Activated CD4-positive, CD25-positive, alpha-beta regulatory T cell (primary cell): ENCODE measurements at places on chromosomes 6 and 20.

GRCh38 chr6:4270001-4270400 lies 134.6 kb upstream of the ECI2 start:
- no peak for DNase-seq

DNA sequence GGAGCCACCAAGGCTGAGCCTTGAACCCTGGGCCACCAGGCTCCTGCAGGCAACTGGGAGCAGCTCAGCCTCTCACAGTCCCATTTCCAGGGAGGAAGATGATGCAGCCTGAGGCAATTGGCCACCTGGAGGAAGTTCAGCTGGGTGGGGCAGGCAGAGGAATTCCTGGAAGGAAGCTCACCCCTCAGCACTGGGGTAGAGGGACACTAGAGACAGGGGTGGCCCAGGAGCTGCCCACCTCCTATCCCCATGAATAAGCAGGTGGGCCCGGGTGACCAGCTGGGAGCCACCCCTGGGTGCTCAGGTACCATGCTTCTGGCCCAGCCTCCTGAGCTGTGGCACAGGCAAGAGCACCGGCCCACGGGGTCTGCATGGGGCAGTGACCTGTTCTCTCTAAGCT lies 3.6 kb upstream of the HSPA12B start:
- no peak for DNase-seq

- no peak for DNase-seq
These were observed 50.0 kb downstream of the DCDC2 start for GRCh38 chr6:24307881-24308280.

DNA sequence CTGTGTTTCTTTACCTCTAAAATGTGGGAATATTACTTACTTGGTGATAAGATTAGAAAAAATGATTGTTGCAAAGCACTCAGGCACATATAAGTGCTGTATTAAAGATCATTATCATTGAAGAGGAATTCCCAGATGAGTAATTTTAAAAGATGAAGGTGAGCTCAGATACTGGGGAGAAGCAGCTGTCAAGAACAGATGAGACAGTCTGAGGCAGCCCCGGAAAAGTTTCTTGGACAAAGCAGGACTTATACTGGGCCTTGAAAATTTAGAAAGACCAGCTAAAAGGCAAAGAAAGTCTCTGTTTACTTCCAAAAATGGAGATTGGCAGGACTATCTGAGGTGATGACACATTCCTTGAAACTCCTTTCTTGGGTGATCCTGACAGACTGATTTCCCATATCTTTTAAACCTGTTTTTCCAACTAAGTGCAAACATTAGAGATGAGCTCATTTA lies 93.8 kb upstream of the MARCKS start:
- no peak for DNase-seq

DNA sequence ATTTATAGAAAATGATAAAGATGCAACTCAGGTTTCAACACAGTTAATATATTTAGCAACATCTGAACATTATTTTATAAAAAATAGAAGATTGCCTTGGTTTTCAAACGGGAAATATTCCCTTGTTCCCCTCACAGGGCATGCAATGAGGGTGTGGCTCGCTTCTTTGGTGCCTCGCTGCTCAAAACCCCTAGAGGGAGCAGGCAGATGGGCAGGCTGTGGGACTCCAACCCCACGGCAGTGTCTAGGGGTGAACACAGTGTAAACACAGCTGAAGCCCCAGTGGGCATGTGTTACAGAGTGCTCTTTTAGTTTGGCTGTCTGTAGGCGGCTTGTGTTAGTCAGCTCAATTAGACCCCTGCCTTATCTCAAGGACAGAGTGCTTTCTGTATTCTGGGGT lies 560.8 kb upstream of the IMPG1 start:
- DNase-seq, result no peak

DNA sequence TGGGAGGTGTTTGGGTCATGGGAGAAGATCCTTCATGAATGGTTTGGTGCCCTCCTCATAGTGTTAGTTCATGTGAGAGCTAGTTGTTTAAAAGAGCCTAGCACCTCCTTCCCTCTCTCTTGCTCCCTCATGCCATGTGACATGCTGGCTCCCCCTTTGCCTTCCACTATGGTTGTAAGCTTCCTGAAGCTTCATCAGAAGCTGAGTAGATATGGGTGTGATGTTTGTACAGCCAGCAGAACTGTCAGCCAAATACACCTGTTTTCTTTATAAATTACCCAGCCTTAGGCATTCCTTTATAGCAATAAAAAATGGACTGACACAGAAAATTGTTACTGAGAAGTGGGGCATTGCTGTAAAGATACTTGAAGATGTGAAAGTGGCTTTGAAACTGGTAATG lies 731.1 kb upstream of the FLRT3 start:
- DNase-seq, result no peak

DNA sequence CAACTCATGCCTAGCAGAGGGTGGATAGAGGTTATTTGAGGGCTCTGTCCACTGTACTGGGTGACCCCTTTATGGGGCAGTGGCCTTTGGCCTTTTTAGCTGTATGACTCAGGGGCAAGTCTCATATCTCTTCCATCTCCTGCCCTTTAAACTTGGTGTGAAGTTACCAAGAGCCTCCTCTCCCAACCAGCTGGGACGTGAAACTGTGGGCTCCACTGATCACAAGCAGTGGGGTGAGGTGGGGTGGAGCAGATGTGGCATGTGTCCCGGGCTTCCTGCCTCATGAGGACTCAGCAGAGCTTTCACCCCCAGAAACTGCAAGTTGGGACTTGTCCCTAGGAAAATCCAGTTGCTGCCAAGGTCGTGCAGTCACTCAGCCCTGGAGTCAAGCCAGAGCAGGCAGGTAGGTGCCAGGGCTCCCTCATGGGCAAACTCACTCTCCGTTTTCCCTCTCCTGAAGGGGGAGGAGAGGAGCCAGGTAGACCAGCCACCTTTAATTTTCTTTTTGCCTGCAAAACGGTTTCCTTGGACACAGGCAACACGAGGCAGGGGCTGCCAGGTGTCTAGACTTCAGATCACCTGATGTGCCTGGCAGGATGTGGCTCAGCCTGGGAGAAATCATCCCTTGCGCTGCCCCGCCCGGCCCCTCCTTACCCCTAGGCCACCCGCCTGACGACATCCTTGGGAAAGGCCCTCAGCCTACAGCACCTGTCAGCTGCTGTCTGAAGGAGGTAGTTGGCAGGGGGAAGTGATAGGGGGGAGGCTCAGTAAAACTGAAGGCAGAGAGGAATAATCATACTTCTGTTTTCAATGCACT lies 4.0 kb downstream of the CDKN1A start:
- DNase-seq, result peak; percentile 18
